Uterus (tissue), 4 donors: ENCODE measurements at places on chromosomes 6 and 20.

GRCh38 chr6:4756247-4756646 is 20.0 kb upstream of the CDYL start:
- DNase-seq: no peak

GRCh38 chr20:64168381-64169090 is 4.3 kb downstream of the MYT1 start:
- no peak for DNase-seq

DNA sequence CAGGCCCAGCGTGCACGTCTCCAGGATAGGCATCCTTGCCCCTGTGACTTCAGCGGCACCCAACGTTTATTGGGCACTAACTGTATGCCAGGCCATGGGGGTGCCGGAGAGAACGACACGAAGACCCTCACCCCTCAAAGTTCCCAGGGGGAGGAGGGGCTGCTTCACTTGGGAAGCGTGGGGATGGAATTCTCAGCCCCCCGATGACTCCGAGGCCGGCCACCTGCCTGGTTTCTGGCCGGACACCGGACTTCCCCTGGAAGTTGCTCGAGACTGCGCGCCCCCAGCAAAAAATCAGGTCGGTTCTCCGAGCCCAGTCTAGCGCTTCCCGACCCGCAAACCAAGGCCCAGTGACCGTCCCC is 275 bp upstream of the MAVS start:
- DNase-seq: peak; percentile 46

DNA sequence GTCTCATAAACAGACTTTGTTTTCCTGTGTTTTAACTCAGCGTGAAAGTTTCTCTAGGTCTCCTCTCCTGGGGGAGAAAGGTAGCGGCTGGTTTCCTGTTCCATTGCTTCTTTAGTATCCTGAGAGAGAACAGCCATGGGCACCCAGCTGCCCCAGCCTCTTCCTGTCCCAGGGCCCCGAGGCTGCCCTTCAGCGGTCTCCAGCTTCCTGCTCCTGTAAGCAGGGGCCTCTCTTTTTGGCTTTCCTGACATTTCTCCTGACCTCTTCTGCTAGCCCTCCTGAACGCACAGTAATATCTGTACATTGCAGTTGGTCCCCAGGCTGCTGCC is 2.4 kb upstream of the SSTR4 start:
- no peak for DNase-seq

GRCh38 chr6:68497927-68498326 is 137.2 kb upstream of the ADGRB3 start:
- DNase-seq: no peak

GRCh38 chr6:83202031-83202430 is 8.9 kb downstream of the RWDD2A start:
- DNase-seq: no peak

- no peak for DNase-seq
These were observed 256.6 kb downstream of the PLCB1 start for GRCh38 chr20:8388707-8389106.

DNA sequence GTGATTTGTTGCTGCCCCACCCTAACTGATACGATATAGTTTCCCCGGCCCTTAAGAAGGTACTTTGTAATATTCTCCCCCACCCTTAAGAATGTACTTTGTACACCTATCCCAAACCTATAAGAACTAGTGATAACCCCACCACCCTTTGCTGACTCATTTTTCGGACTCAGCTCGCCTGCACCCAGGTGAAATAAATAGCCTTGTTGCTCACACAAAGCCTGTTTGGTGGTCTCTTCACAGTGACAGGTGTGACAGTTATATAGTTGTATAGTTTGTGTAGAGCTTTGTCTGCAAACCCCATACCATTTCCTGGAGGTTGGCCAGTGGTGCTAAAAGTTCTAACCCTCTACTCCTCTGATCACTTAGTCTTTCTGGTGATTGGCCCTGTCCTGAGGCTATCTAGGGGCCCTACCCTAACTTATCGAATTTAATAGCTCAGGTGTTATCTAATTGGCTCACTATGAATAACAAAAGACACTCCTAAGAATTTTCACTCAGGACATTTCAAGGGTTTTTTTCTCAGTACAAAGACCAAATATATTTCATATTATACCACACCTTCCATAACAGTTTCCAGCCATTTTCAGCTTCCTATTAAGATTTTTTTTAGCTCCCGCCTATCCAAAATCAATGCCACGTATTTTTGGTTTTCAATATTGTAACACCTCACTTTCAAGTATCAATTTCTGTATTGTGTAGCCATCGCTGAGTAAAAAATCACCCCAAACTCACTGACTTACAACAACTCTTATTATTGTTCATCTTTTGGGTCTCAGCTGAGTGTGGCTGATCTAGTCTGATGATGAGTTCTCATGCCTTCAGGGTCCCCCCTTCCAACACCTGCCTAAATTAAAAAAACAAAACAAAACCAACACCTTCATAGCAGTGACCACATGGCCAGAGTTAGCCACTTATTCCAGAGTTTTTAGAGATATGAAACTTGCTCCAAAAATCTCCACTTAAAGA is 9.8 kb upstream of the BTN1A1 start:
- DNase-seq: no peak

DNA sequence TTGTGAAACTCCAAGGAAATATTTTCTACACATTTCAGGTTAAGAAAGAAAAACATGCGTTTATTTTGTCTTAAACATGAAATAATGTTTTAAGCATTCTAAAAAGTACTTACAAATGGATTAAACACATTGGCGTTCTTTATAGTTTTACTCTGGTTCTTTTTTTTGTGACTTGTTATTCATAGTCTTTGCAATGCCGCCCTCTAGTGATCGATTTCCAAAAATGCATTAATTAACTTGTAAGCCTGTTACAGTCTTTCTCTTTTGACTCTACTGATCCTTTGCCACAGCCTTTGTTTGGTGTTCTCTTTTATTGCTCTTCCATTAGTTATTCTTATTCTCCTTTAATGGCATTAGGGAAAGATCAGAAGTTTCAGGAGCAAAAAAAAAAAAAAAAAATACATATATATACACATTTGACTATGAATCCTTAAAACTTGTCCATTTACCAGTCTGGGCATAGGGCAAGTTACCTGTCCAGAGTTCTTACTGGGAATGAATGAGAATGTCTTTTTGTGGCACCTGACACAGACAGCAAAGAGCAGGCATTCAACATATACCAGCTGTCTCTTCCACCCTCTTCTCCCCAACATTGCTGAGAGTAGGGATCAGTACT is 59.9 kb downstream of the MACROD2 start:
- DNase-seq: no peak

DNA sequence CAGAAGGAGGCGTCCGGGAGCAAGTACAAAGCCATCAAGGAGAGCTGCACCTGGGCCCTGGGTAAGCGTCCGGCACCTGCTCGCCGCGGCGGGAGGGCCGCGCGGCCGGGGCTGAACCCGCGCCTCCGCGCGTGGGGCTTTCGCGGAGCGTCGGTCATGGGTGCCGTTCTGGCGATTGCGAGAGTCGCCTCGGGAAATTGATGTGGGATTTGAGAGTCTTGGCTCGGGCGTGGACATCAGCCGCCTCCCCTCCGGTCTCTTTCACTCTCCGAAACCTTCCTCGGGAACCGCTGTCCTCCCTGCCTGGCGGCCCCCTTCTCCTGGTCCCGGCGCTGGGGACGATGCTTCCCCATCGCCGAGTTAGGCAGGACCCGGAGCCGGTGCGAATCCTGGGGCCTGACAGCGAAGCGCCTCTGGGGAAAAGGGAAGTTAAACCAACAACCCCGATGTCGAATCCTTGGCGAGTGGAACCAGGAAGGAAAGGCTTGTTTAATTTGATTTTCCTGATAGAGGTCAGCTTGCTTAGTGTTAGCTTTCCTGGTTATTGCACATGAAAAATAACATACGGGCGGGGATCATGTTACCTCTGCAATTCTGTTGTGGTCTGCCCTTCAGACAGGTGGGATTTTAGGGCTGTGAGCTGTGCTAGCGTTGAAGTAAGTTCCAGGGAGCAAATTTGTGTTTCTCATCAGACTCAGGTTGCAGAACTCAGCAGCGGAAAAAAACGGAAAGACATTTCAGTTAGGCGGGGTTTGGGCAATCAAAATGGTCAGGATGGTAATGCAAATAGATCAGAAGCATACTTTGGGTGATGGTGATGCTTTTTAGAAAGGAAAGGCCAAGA is 594 bp downstream of the ARFGEF3 start:
- DNase-seq: no peak

DNA sequence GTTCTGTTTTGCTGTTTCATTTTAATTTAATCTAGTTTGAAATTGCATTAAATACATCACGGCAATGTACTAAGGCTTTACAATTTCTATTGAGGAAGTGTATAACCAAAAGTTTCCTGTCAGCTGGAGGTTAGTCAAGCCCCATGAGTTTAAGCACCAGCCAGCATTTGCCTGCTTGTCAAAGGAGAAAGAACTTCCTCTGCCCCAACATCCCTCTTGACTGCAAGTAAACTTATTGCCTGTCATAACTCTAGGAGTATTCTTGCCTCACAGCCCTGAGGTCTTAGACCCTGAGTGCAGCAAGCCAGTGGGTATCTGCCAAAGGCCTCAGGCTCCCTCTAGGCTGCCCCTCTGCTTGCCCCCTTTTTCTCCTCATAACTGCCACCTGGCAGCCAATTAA is 106.7 kb upstream of the INSM1 start:
- no peak for DNase-seq

- no peak for DNase-seq
These were observed 13.6 kb upstream of the GPRC6A start for GRCh38 chr6:116842459-116842858.

GRCh38 chr20:61933481-61933950 is 132.2 kb downstream of the TAF4 start:
- DNase-seq: no peak

DNA sequence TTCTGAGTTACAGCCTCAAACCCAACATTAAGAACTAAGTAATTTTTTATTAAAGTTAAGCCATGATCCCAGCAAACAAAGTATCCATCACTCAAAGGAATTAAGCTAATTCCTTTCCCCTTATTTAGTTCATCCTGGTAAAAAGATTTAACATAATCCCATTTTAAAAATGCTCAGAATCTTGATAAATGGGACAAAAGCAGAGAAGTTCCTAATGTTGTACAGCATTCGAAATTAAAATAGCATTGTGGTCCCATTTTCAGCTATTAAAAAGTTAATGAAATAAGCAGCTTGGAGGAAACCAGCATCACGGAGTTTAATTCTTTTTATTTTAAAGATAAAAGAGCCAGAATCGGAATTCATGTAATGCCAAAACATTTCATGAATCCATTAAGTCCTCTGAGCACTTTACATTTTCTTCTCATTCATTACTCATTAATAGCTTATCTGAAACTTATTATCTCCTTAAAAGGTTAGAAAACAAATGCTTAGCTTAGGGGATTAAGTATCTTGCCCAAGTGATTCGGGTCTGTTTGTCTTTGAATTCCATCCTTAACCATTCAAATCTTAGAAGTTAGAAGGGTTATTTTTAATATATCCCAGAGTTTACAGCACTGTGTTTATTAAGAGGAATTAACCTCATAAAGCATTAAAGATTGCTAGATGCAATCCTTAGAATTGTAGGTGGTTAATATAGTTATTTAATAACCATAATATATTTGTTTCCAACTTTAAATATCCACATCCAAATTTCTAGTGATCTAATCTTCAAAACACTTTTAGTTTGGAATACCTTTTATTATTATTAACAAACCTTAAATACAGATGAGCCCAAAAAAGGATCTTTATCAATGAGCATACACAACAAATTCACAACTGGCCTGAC is 11.2 kb downstream of the RBM39 start:
- no peak for DNase-seq

GRCh38 chr6:11384531-11385309 is 152.3 kb upstream of the NEDD9 start:
- no peak for DNase-seq

DNA sequence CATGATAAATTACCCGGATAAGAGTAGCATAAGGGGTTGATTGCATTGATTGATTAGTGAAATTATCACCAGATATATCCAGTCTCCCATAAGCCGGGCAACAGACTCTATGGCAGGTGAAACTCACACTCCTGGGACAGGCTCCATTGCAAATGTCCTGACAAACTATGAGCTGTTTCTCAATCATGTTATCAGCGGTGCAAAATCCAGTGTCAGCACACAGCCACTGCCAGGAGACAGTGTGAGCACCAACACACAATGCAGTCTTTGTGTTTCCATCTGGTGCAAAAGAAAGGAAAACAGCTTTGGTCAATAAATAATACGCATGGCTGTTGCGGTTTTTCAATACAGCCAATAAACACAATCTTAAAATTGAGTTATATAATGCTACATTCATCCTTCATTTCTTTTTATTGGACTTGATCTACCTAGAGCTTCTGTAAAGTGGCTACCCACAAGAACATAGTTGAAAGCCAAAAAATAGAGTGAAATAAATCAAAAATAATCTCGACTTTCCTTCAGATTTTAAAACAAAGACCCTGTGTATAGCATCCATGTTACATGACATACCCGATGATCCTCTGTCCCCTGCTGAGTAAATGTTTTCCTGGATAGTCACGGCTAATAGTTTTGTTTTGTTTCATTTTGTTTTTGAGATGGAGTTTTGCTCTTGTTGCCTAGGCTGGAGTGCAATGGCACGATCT is 64.3 kb upstream of the AFDN start:
- no peak for DNase-seq

GRCh38 chr6:111789598-111789997 is 83.7 kb downstream of the FYN start:
- peak; percentile 46 for DNase-seq
